A673 (cell line): ENCODE measurements at places on chromosomes 11 and 22.

DNA sequence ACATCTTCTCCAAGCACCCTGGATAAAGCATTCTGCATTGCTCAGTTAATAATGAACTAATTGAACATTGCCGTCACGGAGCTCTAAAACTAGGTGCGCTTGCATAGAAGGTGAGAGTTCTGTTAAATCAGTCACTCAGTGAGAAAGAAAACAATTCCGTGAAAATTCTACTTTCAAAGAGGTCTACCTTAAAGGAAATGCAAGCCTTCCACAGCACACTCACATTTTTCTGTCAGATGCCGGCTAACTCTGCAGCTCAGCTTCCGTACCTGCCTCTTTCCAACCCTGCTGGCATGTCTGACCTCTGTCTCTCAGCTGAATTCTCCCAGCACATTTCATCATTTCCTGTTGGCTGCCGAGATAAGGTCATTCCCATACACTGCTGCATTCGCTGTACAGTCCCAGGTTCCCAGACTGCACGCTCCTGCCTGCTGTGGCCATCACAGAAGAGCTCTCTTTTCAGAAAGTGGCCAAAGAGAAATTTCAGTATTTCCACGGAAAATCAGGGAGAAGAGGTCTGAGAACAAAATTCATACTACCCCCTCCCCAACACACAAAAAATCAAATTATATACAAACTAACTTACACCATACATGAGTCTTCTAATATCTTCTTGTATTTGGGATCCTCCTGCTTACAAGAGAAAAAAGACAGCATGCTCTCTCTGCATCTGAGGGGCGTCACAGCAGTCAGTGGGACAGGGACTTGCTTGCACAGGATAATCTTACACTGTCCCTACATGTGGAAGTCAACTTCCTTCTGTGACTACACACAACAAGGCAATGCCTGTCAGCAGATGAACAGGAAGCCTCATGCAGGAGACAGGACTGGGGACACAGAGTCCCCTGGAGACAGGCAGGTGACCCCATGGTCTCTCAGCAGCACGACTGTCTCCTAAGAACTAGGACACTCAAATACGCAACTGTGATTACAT, 55.1 kb downstream of the PACSIN2 start:
- H3K36me3 ChIP-seq, result no peaks in the 10 kb centered on the region
- no peak overlapping the region for H3K4me3 ChIP-seq
- no peaks in the 10 kb centered on the region for H3K27me3 ChIP-seq
- peak; percentile 53 for DNase-seq
- H3K4me1 ChIP-seq, result peaks cover 64% of the 10 kb centered on the region

DNA sequence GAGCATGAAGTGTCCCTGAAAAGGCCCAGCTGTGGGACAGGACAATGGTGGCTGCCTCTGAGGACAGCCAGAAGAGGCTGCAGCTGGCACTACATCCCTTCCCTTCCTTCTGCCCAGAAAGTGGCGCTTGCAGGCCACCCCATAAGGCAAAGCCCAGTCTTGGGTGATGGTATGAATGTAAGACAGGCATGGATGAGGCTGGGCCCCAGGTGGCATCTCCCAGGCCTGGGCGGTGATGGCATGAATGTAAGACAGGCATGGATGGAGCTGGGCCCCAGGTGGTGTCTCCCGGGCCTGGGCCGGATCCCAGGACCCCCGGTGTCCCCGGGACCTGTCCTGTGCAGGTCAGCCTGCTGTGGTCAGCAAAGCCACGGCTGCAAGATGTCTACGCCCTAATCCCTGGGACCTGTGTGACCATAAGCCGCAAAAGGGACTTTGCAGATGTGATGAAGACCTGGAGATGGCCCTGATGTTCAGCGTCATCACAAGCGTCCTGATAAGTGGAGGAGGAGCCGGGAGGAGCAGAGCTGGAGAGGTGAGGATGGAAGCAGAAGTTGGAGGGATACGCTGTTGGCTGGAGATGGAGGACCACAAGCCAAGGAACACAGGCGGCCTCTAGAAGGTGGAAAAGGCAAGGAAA, 181.1 kb downstream of the CTTN start:
- no peaks in the 10 kb centered on the region for H3K27me3 ChIP-seq
- H3K4me1 ChIP-seq, result no peaks in the 10 kb centered on the region
- no peaks in the 10 kb centered on the region for H3K36me3 ChIP-seq
- H3K4me3 ChIP-seq, result no peak overlapping the region

DNA sequence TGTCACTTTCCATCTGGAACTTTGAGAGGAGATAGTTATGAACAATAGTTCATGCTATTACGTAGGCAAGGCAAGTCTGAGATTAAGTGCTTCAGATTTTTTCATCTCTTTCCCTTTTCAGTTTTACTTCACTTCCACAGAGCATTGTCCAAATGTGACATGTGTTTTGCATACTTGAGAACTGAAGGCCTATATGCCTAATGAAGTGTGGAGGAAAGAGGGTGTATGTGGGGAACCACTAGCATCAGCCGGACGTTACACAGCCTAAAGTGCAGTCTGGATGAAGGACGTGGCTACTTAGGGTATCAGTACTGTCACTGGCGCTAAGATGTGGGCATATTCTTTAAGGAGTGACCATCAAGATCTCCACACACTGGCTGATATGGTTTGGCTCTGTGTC, 26.2 kb downstream of the FANCF start:
- no peaks in the 10 kb centered on the region for H3K4me1 ChIP-seq
- no peak overlapping the region for H3K4me3 ChIP-seq
- H3K27me3 ChIP-seq, result no peaks in the 10 kb centered on the region
- no peak for DNase-seq
- no peaks in the 10 kb centered on the region for H3K36me3 ChIP-seq

- DNase-seq, result no peak
- H3K36me3 ChIP-seq, result no peaks in the 10 kb centered on the region
- no peaks in the 10 kb centered on the region for H3K27me3 ChIP-seq
- H3K4me1 ChIP-seq, result peaks cover 28% of the 10 kb centered on the region
- H3K4me3 ChIP-seq, result no peak overlapping the region
- no peak overlapping the region for H3K27ac ChIP-seq
Measured at GRCh38 chr22:35484651-35485556, 55.7 kb upstream of the RASD2 start.

DNA sequence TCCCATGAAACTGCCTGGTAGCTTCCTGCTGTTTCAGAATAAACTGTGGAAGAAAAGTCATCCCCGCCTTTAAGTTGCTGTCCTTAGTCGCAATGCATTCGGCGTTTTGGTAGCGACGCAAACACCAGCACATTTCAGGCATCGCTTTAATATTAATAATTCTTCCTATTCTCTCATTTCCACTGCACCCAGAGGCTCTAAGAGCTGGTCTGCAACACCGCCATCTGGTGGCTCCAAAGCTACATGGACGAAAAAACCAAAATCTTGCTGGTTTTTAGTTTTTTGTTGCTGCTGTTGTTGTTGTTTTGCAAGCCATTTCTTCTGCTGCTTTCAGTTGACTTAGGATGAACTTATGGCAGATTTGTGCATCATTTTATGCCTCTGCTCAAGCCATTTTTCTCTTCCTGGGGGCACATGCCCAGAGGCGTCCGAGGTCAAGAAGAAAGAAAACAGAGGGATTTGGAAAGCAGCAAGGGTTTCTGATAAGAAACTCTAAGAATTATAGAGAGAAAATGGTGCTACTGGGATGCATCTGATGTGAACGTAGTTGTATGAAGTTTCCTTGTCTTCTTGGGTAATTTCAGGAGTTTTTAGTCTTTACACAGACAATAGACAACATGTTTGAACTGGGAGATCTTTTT, 345.4 kb upstream of the KIRREL3 start:
- H3K27ac ChIP-seq, result no peak overlapping the region
- H3K4me3 ChIP-seq, result no peak overlapping the region
- no peaks in the 10 kb centered on the region for H3K36me3 ChIP-seq
- peaks cover 6% of the 10 kb centered on the region for H3K27me3 ChIP-seq
- DNase-seq, result peak; percentile 56

- peak; percentile 60 for DNase-seq
- H3K36me3 ChIP-seq, result no peaks in the 10 kb centered on the region
- no peak overlapping the region for H3K4me3 ChIP-seq
- H3K27me3 ChIP-seq, result no peaks in the 10 kb centered on the region
Measured at GRCh38 chr11:22728600-22729389, 62.4 kb downstream of the GAS2 start.

GRCh38 chr22:39264349-39265038, 19.7 kb upstream of the PDGFB start:
- no peak overlapping the region for H3K4me3 ChIP-seq
- H3K27ac ChIP-seq, result no peak overlapping the region
- H3K4me1 ChIP-seq, result no peaks in the 10 kb centered on the region
- H3K36me3 ChIP-seq, result no peaks in the 10 kb centered on the region
- DNase-seq, result no peak
- no peaks in the 10 kb centered on the region for H3K27me3 ChIP-seq

DNA sequence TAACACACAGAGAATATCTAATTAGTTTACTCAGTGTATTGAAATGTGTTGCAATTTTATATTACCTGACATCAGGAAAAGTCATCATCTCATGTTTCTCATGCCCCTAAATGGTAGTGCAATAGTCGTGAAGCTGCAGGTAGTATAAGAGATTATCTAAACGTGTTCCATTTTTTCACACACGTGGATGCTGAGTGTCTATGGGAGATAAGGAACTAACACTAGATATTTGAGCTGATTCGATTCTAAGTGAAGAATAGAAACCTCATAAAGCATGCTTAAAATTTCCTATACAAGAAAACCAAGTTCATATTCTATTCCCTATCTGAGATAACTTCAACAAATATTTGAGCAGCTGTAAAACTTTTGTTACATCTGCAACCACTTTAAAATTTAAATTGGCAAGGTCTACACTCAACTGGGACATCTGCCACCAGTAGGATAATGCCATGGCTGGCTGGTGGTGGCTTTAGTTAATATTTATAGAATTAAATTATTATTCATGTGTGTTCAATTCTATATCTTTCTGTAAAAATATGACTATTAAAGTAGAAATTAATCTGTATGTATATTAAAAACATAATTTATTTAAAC, 388.8 kb downstream of the LUZP2 start:
- no peak overlapping the region for H3K27ac ChIP-seq
- H3K36me3 ChIP-seq, result no peaks in the 10 kb centered on the region
- H3K4me3 ChIP-seq, result no peak overlapping the region
- H3K4me1 ChIP-seq, result no peaks in the 10 kb centered on the region
